ENCODE measurements at places on chromosomes 7 and 10.

GRCh38 chr7:117098457-117098856 is 145.2 kb downstream of the ST7 start:
- DNase-seq: no peak

- no peak for DNase-seq
These were observed 48.8 kb upstream of the SMNDC1 start for GRCh38 chr10:110353244-110354119.

DNA sequence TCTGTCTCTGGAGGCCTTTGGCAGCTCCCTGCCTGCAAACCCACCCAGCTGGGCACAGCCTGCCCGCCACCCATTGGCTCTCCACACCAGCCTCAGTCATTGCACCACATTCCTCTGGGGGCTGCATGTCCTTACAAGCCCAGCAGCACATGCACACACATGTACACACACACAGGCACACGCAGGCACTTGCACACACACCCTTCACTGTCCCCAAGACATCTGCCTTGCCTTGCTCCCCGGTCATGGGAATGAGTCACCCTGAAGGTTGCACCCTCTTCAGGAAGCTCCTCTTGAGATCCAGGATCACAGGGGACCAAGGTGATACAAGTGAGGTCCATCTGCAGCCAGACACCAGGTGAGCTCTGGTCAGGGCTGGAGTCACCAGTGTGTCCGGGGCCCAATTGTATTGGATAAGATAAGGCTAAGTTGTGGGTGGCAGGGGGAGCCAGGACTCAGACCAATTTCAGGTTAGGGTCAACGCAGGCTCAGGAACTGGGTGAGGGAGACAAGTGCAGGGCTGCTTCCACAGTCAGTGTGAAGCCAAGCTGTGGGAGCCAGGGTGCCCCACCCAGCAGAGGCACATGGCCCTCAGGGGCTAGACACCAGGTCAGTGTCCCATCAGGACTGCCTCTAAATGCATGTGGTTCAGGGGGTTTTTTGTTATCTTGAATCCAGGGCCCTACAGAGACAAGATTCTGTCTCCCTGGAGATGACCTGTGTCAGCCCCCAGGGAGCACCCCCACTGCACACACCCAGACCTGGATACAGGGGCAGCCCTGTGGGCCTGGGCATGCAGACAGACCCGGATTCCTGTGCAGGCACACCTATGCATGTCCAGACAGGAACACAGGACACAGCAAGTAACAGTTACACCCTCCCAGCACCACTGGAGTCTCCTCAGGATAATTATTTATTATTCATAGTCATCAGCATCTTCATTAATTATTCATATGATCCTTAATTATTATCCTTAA is 33.8 kb downstream of the KCNH2 start:
- DNase-seq: no peak

- no peak for DNase-seq
These were observed 74.6 kb downstream of the LRGUK start for GRCh38 chr7:134201569-134202261.

GRCh38 chr10:47402641-47403301 is 18.7 kb upstream of the ZNF488 start:
- DNase-seq: no peak

DNA sequence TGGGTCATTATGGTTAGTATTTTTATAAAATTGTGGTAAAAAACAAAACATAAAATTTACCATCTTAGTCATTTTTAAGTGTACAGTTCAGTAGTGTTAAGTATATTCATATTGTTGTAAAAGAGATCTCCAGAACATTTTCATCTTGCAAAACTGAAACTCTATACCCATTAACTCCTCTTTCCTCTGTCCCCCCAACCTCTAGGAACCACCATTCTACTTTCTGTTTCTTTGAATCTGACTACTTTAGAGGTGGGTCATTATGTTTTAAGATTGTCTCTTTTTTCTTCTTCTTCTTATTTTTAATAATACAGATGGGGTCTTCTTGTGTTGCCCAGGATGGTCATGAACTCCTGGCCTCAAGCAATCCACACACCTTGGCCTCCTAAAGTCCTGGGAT is 84.1 kb downstream of the DOCK4 start:
- no peak for DNase-seq

GRCh38 chr10:86775056-86775869 is 18.8 kb downstream of the BMPR1A start:
- no peak for DNase-seq

- no peak for DNase-seq
These were observed 717.8 kb downstream of the LRMDA start for GRCh38 chr10:76149182-76149581.

GRCh38 chr10:34298346-34298818 is 516.7 kb downstream of the PARD3 start:
- DNase-seq: no peak

- DNase-seq: no peak
These were observed 568.1 kb upstream of the MKI67 start for GRCh38 chr10:128694168-128694850.

GRCh38 chr7:103752995-103753394 is 236.5 kb downstream of the RELN start:
- DNase-seq: no peak

GRCh38 chr10:79136236-79137005 is 67.7 kb downstream of the ZMIZ1 start:
- DNase-seq: no peak
